ENCODE measurements at places on chromosomes 2 and 18.

DNA sequence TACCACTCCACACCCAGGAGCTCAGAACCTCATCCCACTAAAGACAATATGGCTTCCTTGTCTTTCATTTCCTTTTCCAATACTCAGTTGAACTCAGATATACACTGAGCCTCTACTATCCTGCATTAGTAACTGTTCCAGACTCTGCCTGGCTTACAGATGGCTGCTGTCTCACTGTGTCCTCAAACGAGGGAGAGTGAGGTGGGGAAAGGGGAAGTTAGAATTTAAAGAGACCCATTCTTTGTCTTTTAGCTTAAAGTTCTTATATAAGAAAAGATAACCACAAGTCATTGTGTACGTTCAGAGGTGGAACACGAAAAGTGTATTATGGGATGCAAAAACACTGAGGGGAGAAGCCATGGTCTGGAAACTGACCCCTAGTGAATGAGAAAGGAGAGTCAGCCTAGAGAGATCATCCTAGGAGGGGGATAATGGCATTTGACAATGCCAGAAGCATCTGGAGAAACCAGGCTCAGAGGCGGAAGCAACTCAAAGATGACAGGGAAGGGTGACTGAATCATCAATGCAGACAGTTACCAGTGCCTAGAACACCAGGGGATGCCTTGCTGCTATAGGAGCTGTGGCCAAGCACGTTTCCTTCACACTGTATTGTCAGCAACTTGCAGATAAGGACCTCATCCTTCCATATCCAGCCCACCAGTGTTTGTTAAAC, 170.7 kb downstream of the CYRIA start:
- DNase-seq: no peak

- DNase-seq: no peak
Measured at GRCh38 chr2:43715300-43716098, 39.3 kb upstream of the C1GALT1C1L start.

DNA sequence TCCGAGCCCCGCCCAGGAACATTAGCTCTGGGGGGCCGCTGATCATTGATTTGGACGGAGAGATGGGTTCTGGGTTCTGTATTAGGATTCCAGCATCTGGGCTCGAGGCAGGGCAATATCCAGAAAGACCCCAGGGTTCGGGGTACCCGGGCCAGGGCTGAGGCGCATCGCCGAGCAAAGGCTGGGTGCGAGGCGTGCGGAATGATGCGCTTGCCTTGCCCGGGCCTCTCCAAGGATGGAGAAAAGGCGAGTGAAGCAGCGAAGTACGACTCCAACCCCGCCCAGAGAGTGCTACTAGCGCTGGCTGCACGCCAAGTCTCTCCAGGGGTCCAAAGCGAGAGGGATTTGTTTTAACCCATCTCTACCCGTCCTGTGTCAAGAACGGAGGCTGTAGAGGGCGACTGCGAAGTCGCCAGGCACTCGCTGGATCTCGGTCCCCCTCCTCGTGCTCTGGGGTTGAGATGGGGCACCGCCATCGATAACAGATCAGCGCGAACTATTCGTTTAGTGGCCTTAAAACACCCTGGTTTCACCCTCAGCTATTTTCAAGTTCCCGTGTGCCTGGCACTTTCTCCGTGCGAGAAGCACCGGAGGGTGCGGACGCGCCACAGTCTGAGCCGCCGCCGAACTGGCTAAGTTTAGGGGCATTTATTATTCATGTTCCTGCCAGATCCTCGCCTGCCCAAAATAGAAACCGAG, 1.9 kb downstream of the ADCYAP1 start:
- peak; percentile 79 for DNase-seq

DNA sequence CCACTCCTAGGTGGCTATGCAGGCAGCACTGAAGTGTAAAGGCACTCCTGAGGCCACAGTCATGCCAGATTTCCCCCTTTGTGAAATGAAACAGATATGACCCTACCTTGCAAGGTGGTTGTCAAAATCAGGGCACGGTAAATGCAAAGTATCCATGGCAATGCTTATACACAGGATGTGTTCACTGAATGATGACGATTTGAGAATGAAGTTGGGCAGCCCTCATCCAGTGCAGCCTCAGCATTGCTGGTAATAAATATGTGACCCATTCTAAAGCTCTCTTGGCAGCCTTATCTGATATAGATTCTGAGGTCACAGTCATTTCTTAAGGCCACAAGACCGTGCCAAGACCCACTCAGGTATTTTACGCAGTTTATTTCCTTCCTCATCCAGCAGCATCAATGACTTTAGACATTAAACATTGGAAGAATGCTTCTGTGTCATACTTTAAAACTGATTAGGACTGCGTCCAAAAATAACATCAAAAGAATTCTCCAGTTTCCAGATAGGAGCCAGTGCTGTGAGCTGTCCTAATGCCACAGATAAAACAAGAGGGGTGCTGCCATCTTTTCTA, 125.5 kb upstream of the SERTAD2 start:
- DNase-seq: no peak

DNA sequence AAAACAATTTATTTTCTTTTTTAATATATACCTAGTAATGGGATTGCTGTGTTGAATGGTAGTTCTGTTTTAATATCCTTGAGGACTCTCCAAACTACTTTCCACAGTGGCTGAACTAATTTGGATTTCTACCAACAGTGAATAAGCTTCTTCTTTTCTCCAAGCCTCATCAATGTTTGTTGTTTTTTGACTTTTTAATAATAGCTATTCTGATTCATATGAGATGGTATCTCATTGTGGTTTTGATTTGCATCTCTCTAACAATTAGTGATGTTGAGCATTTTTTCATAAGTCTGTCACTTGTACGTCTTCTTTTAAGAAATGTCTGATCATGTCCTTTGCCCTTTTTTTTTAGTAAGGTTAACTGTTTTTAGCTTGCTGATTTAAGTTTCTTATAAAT, 863.3 kb downstream of the CNTNAP5 start:
- no peak for DNase-seq

DNA sequence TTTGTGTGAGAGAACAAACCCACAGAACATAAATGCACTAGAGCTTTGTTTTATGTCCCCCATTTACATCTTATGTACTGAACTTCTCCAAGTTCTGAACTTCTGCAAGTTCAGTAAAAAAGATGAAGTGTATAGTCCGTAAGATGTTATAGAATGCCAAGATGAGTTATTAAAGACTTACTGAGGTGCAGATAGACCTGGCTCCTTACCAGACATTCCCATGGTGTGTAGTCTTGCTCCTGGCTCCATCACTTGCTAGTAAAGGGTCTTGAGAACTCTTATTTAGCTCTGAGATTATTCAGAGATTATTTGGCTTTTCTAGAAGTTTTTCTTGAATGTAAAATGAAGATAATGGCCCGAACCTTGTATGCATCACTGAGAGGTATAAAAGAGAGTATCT, 16.8 kb downstream of the GULP1 start:
- DNase-seq: no peak

DNA sequence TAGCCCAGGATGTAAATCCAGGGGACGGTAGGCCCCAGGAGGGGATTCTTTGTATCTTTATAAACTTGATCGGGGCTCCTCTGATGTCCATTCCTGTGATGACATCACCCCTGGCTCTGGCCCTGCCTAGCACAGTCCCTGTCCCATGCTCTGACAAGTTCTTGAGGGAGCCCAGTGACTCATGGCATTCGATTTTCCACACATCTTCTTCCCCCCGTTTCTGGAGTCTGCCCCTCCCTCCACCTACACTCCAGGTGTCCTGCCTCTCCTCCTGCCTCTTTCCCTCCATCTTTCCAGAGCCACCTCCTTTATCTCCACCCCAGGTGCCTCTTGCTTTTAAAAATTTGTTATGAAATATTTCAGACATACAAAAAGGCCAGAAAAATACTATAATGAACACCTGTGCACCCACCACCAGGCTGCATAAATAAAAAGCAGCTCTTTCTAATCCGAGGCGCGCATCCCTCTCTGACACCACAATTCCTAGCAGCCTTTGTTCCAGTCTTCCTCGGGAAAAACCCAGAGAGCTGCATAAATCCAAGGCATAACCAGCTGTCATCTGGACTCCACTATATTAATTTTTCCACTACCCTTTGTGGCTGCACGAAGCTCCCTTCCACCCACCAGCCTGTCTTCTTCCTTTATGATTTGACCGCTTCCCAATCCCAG, 207.7 kb downstream of the ZBTB7C start:
- no peak for DNase-seq

GRCh38 chr18:67400502-67401117, 115.9 kb downstream of the DSEL start:
- no peak for DNase-seq

DNA sequence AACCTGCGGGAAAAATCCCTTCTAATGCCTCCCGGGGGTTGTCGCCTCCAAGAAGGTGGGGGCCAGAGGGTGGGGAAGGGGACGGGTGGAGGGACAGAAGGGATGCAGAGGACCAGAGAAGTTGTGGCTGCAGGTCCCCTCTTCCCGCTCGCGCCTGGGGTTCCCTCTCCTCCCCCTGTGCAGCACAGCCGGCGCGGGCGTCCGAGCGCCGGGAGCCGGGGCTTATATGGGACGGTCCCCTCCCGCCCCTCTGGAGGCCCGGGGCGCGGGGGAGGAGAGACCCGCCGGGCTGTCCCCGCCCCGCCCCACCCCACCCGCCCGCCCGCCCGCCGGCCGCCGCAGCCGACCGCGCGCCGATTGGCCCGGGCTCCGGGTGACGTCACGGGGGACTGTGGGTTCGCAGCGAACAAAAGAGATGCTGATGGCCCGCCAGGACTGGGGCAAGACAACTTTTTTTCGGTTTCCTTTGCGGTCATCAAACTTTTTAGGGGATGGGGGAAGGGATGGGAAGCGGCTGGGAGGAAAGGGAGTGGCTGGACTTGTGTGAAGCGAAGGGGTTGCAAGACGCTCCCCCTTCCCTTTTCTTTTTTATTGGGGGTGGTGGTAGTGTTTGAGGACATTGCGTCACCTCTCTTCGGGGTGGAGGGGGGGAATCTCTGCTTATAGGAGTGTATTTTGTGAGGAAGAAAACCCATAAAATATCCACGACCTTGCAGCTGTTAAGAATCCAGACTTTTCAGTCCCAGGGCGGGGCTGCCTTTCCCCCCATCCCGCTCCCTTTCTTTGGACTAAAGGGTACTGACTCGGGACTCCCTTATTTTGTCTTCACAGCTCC, at the start of gene FN1:
Gene FN1, minus strand, starts transcription at position 199 of the 835 bp plus-strand sequence. CDS start 266 bp downstream, outside the sequence.
- peak; percentile 79 for DNase-seq

GRCh38 chr18:67553437-67553836, 36.9 kb upstream of the DSEL start:
- DNase-seq: no peak

- DNase-seq: peak; percentile 86
Measured at GRCh38 chr2:121810959-121811853, 55.8 kb downstream of the TSN start.

DNA sequence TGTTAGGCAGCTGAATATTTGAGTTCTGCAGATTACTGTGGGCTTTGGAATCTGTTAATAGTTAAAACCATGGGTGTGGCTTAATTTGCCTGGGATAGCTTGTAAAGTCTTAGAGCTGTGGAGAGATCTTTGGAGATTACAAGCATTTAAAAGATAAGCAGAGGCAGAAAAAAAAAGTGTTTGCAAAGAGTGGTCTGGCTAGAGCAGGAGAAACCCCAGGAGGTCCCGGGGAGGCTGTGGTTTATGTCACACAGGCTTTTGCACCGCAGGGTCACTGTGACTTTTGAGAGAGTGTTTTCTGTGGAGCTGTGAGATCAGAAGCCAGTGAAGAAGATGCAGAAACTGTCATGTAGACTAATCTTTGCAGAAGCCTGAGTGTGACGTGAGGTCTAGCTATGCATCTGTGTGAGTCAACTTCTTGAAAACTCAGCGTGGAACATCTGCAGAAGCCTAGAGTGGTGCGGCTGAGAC, 49.0 kb downstream of the SETBP1 start:
- DNase-seq: peak; percentile 16

GRCh38 chr2:160575368-160575767, 81.8 kb upstream of the RBMS1 start:
- DNase-seq: no peak

DNA sequence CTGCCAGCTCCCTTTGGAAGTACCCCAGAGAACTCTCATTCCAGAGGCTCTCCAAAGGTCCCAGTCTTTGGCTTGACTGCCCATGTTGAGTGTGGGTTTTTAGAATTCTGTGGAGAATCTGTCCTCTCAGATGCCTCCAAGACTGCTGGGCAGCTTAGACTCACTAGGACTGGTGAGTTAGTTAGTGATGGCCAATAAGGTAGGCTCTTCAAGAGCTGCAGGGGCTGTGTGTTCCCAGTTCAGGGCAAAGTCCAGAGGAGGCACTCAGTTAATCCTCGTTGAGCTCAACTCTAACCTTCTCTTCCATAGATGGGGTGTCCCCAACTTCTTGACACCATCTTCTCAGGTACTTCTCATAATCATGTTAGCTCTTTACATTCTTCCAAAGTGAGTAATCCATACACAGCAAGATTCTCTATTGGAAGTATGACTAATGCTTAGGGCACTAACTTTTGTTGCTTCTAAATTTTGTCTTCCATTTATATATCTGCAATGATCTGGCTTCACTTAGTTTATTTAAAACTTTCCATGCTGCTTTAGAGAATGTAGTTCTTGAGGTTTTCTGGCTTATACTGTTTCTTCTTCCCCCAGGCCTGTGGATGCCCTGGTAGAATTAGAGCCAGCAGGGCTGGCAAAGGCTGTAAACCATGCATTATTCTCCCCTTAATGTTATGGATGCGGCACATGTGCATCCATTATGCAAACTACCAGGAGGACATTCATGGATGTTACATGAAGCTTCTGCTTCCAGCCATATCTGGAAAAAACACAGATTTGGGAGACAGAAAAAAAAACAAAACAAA, 88.9 kb downstream of the POLE4 start:
- DNase-seq: no peak

DNA sequence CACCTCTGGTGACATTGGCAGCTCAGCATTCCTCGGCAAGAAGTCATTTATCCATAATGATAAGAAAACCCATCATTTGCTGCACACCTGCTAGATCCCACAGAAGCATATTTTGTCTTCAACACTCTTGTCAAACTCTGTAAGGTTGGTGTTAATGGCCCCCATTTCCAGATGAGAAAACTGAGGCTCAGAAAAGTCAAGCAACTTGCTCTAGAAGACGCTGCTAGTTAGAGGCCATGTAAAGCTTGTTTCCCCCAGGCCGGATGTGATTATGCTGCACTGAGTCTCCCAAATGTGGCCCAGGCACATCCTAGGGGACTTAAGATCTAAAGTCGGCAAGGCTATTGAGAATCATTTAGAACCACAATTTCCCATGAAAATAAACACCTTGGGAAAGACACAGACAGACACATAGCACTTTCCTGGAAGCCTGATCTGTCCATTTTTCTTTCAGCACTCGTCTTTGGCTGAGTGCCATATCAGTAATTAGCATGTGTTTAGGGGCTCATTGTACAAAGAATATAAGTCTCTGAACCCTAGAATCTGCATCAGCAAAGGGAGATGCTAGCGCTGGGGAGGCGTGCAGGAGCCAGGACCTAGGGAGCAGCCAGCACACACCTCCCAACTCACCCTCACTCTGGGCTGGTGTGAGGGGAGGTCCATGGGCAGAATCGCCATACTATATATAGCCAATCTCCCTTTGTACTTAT, 39.3 kb downstream of the C1QL2 start:
- DNase-seq: no peak
